GM10248 (cell line): ENCODE measurements at places on chromosomes 6 and 20.

- no peak for DNase-seq
Measured at GRCh38 chr20:4672948-4673347, 48.8 kb upstream of the PRND start.

GRCh38 chr20:59137532-59137931, 26.1 kb upstream of the ZNF831 start:
- DNase-seq: no peak

DNA sequence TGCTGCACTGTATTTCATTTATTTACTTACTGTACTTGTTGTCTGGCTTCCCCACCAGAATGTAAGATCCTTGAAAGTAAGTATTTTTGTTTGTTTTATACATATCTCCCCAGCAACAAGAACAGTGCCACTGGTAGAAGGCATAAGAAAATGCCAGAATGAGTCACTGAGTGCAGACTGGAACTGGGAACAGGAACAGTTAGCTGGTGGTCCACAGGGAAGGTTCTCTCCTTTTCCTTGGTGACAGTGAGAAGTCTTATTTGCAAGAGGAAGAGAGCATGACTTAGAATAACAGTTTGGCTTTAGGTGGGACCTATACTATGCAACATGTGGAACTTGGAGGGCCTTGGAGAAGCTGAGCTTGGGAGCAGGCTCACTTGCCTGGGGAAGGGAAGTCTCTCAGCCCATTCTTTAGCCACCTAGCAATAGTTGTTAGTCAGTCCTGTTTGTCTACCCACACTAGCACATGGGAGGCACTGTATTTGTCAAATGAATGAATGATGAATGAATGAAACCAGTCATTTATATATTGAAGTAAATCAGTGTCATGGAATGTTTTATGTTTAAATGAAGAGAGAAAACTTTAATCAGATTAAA, 203.5 kb downstream of the KCNQ5 start:
- no peak for DNase-seq

- no peak for DNase-seq
Measured at GRCh38 chr6:27238010-27238983, 9.2 kb upstream of the PRSS16 start.

GRCh38 chr6:102619585-102619984, 1226.1 kb downstream of the GRIK2 start:
- no peak for DNase-seq

GRCh38 chr6:165245701-165246100, 63.7 kb downstream of the C6orf118 start:
- DNase-seq: no peak

- DNase-seq: no peak
Measured at GRCh38 chr6:16757332-16757731, 3.9 kb downstream of the ATXN1 start.

DNA sequence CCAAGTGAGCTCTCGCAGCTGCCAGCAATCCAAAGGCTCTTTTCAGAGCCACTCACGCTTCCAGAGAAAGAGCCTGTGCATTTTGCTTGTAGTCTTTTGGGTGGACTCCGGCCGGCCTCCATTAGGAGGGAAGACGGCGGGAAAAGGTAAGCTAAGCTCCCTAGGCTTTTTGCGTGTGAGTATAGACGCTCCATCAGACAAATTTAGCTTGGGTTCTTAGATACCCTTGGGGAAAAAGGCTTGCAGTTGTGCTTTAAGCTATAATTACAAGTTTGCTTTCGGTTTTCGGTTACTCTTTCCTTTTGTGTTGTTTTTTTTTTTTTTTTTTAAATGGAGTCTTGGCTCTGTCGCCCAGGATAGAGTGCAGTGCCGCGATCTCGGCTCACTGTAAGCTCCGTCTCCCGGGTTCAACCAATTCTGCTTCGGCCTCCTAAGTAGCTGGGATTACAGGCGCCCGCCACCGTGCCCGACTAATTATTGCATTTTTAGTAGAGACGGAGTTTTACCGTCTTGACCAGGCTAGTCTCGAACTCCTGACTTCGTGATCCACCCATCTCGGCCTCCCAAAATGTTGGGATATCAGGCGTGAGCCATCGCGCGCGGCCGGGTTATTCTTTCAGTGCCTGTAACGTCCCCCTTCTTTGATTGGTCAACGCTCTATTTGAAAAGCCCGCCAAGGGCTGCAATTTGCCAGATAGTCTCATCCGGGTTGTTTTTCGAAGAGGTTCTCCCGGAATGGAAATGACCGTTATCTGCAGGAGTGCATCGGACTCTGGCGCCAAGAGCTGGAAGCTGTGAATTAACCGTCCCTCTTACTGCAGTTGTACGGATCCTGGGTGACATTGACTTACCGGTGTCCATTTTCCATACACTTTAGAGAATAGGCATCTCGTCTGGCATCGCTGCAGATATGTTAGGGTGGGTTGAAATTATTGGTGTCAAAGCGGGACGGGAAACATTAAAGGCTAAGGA, 18.1 kb downstream of the OR2B2 start:
- peak; percentile 67 for DNase-seq

DNA sequence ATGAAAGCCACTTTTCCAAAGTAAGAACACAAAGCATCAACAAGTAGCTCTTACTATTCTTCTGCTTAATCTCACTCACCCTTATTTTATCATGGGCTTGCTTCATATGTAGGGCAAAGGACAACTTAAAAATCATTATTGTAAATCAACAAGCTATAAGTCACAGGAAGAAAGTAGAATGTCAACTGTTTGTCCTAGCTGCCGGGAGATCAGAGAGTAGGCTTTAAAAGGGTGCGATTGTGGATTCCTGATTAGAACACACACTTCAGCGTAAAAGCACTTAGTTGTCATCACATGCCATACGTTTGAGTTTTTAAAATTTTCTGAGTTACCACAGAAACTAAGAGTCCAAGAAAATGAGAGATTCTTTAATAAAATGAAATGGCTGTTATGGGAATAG, 44.4 kb upstream of the NHSL1 start:
- DNase-seq: no peak

DNA sequence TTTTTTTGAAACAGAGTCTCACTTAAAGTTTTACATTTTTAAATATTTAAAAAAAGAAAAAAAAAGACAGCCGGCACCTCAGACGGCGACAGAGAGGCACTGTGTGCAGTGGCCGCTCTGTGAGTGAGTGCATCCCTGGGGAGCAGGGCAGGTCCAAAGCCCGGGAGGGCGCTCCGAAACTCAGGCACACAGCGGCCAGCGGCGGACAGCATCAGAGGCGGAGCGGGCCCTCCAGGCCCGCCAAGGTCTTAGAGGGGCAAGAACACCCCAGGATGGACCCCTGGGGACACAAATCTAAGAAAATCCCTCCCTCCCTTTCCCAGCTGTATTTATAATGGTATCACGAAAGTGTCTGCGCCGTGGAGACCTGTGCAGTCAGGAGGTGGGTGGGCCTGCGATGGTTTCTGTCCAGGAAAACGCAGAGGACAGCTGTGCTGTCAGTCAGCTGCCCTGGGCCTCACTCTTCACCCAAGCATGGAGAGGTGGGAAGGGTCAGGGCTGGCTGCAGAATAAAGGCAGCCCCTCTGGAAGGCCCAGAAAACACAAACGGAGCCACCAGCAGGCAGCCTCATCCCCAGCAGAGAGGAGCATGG, 43.8 kb downstream of the TAF4 start:
- no peak for DNase-seq

DNA sequence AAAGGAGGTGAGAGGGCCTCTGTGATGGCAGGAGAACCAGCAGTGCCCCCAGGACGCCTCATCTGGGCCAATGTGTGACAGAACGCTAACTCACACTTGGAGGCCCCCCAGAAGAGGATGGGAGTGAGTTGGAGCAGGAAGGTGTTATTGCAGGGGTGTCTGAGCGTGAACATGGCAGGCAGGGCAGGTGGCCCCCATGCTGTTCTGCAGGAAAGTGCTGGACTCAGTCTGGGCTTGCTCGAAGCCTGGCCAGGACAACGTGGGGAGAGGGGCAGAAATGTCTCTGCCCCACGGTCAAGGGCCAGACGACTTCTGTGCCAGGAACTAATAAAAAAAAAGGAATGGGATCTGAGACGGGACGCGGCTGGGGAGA, 931 bp upstream of the EBF4 start:
- DNase-seq: no peak

GRCh38 chr6:106411643-106412200, 51.2 kb downstream of the CRYBG1 start:
- DNase-seq: no peak

GRCh38 chr6:3838992-3839867, 9.9 kb upstream of the FAM50B start:
- DNase-seq: no peak

DNA sequence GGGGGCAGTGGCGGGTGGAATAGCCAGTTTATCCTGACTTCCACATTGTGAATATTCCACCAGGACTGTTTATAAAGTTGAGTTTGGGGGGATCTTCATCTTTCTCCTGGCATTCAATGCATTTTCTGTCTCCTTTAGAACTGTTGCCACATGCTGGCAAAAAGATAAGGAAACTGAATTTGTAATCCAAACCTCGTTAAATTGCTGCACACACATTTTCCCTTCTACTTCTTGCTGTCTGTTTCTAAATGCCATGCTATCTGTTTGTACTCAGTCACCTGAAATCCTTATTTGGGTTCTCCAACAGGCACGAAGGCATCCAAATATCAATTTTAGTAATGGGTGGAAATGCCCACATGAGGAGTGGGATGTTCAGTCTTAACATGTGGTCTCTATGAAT, 180.2 kb upstream of the CCN2 start:
- no peak for DNase-seq

DNA sequence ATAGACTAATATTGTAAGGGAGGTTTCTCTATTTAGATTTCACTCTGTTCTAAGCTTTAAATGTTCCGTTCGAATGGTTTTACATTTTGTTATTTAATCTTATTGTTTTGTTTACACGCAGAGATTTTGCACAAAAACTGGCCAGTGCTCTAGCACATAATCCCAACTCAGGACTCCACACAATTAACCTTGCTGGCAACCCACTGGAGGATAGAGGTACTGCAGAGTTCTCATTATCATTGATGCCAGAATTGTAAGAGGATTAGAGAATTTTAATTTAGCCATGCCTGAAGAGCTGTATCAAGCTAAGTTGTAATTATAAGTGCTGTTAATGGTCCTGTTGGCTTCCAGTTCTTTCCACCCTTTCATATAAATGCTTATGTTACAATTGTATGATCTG, 179.7 kb upstream of the SCGN start:
- no peak for DNase-seq

- DNase-seq: no peak
Measured at GRCh38 chr6:155066361-155066760, 71.2 kb downstream of the TIAM2 start.

- DNase-seq: no peak
Measured at GRCh38 chr20:62305765-62306413, 3.1 kb downstream of the ADRM1 start.

GRCh38 chr6:148770408-148771211, 23.8 kb downstream of the UST start:
- no peak for DNase-seq

DNA sequence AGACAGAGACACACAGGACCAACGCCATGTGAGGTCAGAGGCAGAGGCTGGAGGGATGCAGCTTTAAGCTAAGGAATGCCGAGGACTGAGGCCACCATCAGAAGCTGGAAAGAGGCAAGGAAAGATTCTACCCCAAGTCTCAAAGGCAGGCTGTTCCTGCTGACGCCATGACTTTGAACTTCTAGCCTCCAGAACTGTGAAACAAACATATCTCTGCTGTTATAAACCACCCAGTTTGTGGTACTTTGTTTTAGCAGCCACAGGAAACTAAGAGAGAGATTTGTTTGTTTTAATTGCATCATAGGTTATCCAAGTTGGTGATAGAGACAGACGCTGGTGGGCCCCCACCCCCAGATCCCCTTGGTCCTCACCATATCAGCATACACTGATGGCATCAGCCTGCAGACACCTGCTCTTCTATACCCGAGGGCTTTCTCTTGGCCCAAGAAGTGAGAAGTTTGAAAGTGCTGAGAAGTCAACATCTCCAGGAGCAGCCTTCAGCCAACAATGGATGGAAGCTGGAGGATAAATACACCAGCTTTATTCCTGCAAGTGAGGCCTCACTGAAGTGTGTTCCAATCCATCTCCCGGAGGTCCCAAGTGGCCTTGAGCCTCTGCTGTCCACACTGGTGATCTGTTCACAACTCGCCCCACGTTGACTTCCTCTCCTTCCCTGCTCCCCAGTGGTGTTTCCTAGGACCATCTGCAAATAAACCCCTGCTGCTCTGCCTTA, 154.7 kb downstream of the BTBD3 start:
- no peak for DNase-seq

DNA sequence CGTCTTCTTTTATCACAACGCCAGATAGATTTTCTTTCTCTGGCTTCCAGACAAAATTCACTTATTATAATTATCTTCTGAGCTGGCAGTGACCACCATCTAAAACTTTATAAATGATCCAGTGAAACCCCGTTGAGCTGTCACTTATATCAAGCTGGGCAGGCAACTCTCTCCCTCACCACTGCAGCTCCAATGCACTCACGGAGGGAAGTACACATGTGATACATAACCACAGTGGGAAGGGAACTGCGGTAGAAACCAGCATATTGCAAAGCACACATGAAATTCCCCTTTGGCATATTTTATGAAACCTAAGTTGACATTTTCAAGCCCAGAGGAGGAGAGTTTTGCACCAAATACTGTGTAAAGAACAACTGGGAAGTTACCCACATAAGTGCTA, 536.9 kb downstream of the HACE1 start:
- no peak for DNase-seq

GRCh38 chr6:33508935-33509926, 54.9 kb downstream of the ZBTB9 start:
- DNase-seq: no peak

- DNase-seq: no peak
Measured at GRCh38 chr6:109527989-109528388, 45.0 kb upstream of the ZBTB24 start.

DNA sequence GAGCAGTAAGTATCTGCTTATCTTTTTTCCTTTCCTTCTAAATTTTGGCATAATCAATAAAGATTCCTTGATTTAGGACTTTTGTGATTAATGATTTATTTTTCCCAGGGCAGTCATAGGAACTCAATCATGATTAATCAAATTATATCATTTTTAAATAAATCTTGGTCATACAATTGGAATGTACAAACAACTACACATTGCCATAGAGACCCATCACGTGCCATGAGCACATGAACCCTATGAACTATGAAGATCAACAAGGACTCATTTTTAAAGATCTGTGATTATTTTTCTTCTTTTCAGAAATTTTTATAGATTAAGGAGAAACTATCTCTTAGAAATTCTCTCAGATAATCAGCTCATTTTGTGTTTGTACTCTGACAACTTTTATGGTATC, 622.4 kb downstream of the BCKDHB start:
- DNase-seq: no peak

DNA sequence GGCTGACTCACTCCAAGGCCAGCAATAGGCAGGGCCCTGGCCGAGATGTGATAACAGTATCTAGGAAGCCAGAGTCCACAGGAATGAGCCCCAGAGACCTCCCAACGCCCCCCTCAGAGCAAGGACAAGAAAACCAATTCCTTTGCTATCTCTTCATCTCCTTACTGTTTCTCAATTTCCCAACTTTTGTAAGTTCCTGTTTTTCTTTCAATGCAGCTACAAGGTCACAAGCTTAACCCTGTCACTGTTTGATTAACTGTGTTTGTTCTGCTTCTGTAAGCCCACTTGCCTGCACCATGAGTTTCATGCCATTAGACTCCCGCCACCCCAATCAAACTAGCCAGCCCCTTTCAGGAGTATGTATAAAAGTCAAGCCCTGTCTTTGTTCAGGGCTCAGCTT, 3.5 kb downstream of the FKBP1C start:
- no peak for DNase-seq

GRCh38 chr6:136647363-136647852, 97.2 kb upstream of the MAP7 start:
- peak; percentile 35 for DNase-seq

- DNase-seq: no peak
Measured at GRCh38 chr6:6760002-6760401, 171.5 kb downstream of the LY86 start.

- no peak for DNase-seq
Measured at GRCh38 chr6:82772851-82773717, 292.6 kb downstream of the UBE3D start.
